NAMALWA (cell line): ENCODE measurements at places on chromosomes 2 and 18.

DNA sequence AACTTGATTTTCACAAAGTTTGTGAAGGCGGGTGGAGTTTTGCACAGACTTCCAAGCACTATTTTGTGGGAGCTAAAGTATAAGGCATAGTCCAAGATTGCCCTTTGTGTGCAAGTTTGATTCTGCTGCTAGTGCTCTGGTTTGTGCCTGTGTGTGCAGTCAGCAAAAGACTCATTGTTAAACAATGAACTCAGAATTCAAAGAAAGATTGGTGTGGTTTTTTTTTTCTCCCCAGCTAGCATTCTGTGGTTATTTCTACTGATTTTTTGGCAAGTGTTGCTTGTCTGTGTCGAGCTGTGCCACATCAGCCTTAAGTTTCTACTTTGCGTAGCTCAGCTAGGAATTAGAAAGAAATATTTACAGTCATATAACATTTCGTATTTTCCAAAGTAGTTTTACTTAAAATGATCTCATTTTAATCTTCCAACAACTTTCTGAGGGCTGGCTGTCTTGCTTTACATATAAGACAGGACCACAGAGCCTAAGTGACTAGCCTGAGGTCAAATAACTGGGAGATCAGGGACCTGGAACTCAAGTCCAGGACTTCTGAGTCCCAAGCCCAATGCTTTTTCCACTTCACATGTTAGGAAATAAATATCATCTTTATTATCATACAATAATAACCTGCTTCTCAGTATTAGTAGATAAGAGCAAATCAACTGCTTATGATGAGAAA is 69.8 kb downstream of the BABAM2 start:
- no peak for DNase-seq

- no peak for DNase-seq
These were observed 29.6 kb upstream of the C2orf15 start for GRCh38 chr2:99111945-99112344.

- DNase-seq, result peak; percentile 89
These were observed 569 bp downstream of the PDK1 start for GRCh38 chr2:172556284-172557033.

DNA sequence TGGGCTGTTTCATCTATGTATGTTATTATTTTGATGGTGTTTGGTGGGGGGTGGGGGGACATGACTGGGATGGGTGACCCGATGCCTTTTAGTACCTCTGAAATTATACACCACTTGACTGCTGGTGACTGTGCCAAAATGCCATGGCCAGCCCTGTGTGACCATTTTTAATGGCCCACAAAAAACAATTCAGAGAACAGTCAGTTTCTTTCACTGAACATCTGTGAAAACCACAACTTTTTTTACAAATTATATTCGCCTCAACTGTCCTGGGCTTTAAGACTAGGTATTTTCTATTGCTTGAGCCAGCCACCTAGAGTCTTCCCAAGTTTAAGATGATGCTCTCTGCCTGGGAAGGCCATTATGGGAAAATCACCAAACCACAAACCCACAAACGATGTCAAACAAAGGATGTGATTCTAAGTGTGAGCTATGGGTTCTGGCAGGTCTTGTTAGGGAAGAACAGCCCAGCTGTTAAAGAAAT is 33.9 kb downstream of the FN1 start:
- DNase-seq, result no peak

DNA sequence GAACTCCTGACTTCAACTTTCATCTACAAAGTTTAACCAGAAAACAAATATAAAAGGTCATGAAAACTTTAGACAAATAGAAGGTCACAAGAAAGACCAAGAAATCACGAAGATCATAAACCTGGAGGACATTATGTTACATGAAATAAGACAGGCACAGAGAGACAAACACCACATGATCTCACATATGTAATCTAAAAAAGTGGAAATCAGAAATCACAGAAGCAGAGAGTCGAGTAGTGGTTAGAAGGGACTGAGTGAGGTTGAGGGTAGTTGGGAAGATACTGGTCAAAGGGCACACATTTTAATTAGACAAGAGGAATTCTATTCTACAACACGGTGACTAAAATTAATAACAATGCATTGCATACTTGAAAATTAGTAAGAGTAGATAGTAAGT is 1.4 kb downstream of the GCFC2 start:
- DNase-seq, result peak; percentile 33

DNA sequence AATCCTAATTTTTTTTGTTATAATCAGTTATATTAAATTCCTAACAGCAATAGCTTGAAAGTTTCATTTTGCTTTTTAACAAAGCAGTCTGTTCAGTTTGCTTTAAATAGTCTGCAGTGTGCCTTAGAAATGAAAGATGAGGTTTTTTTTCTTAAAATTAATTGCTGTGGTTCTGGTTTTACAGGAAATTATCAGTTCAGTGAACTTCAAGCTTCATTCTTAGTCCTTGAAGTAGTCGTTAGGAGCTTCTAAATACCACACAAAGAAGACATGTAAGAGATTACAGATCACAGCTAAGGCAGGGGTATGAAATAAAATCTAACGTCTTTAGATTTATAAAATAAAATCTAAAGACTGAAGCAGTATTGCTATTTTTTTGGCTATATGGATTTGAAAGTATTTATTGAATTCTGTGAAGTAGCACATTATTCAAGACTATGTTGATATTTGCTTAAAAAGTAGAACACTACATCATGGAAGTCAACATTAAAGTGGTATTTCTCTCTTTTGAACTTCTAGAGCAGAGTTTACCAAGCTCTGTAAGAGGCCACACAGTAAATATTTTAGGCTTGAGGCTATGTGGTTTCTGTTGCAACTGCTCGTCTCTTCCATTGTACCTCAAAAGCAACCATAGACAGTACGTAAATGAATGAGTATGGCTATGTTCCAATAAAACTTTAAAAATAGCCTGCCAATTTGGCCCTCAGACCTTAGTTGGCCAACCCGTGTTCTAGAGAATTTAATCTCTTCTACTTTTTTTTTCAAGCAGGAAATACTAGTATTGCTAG is 81.5 kb upstream of the STON1 start:
- peak; percentile 17 for DNase-seq

- DNase-seq, result no peak
These were observed 83.9 kb upstream of the YWHAQ start for GRCh38 chr2:9714630-9715214.
